ENCODE measurements at places on chromosomes 1 and 21. TPM values are rescaled to one million over a fixed set of nuclear protein-coding genes. Genes with fewer than 3 reads are reported as not detected.
A peak's percentile ranks its signal among the peaks of the same experiment; 100 is the strongest.

ZMYM1 gene
- total RNA-seq = 16.4 TPM

GRCh38 chr1:205749234-205750137, 496 bp downstream of the NUCKS1 start:
- peak; percentile 97 for DNase-seq

GRCh38 chr21:35352066-35352770, 303.1 kb upstream of the RUNX1 start:
- DNase-seq = no peak

- DNase-seq = no peak
Measured at GRCh38 chr1:78068681-78069283, 23.0 kb downstream of the GIPC2 start.

GRCh38 chr1:169180174-169180573, 73.7 kb downstream of the ATP1B1 start:
- DNase-seq = no peak

- DNase-seq = no peak
Measured at GRCh38 chr1:39573736-39574624, 2.6 kb downstream of the PABPC4 start.

Data from aorta (tissue), 5 donors.